ENCODE measurements at places on chromosomes 2 and 18.

DNA sequence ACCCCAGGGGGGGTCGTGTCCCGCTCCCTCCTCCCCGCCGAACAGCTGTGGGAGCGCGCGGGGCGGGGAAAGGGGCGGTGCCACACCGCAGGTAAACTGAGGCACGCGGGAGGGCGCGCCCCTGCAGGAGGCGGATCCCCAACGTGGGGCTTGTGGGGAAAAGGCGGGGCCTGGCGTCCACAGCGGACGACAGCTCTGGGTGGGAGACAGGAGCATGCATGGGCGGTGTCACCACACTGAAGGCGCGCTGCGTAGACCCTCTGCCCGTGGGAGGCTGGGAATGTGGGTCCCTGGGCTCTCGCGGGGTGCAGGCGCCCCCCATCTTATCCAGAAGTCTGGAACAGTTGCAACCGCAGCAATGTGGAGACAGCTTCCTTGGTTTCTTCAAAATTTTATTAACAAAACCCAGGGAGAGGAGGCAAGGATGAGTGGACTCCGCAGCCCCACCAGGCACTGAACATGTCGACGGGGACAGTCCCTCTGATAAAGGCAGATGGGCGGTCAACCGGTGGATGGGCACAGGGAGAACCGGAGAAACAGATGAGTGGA lies 723 bp upstream of the MBD1 start:
- DNase-seq: no peak

DNA sequence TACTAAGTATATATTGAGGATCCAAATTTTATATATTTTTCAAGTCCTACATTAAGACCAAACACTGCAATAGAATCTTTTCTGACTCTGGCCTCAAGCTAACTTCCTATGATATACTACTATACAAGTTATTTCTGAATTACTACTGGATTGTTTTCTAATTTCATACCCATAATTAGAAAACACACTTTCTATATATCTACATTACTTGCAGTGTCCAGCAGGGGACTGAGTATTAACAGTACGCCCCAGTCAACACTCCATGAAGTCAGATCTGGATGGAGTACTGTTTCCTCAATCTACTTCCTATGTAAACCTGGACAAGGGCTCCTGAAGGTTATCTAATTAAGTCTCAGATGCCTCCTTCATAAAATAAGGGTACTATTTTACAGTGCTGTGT lies 26.5 kb downstream of the RMP24 start:
- no peak for DNase-seq

DNA sequence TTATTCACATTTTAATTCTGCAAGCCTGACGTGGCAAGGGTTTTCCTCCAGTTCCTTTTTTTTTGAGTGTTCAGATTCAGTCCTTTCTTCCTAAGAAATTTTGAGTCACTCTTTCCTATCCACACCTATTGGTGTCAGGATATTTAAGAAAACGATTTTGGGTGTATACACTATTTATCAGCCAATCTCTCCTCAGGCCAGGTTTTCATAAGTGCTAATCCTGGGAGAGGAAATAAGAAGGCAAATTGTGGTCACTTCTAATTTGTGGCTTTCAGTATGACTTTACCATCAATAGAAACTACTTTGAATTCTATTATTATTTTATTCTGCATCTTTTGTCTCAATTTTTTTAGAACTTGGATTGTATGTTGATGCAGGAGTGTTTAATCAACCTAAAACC lies 174.4 kb downstream of the DSEL start:
- DNase-seq: no peak

GRCh38 chr18:23337599-23338444 lies 115.3 kb upstream of the RIOK3 start:
- DNase-seq: no peak

- no peak for DNase-seq
Measured at GRCh38 chr2:72864500-72864899, 22.7 kb upstream of the SPR start.

All from progenitor cell of endocrine pancreas (in vitro differentiated cells).